ENCODE measurements at places on chromosomes 5 and 9.

GRCh38 chr9:131841765-131842318 is 102.0 kb upstream of the RAPGEF1 start:
- no peak overlapping the region for H3K27ac ChIP-seq
- DNase-seq, result no peak
- H3K4me1 ChIP-seq, result peaks cover 57% of the 10 kb centered on the region
- no peak overlapping the region for H3K4me3 ChIP-seq

DNA sequence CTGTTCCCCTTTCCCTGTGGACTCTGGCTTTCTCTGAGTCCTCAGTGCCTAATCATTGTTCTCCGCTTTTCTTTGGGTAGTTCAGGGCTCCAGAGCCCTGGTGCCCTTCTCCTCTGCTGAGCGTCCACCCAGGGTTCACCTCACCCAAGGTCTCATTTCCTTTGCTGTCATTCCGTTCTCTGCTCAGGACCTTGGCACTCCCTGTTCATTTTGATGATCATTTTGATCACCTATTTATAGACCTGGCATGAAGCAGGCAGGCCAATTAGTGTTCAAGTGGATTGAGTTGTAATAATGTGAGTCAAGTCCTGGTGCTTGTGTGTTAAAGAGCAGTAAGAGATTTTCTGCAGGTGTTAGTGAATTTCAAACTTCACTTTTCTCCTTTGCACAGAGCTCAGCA is 3.6 kb downstream of the TRIO start:
- peak overlapping the region; percentile 59 for H3K27ac ChIP-seq
- DNase-seq, result no peak
- H3K4me3 ChIP-seq, result peak overlapping the region; percentile 92
- H3K36me3 ChIP-seq, result no peaks in the 10 kb centered on the region
- peaks cover 9% of the 10 kb centered on the region for H3K4me1 ChIP-seq
- no peaks in the 10 kb centered on the region for H3K27me3 ChIP-seq

GRCh38 chr5:135930949-135931295 is 23.9 kb downstream of the LECT2 start:
- no peak overlapping the region for H3K27ac ChIP-seq
- no peaks in the 10 kb centered on the region for H3K4me1 ChIP-seq
- peak overlapping the region; percentile 80 for H3K4me3 ChIP-seq
- peak; percentile 22 for DNase-seq
- peaks cover 90% of the 10 kb centered on the region for H3K27me3 ChIP-seq

- no peak for DNase-seq
- H3K36me3 ChIP-seq, result no peaks in the 10 kb centered on the region
- peak overlapping the region; percentile 90 for H3K4me3 ChIP-seq
- H3K4me1 ChIP-seq, result peaks cover 30% of the 10 kb centered on the region
- H3K27me3 ChIP-seq, result peaks cover 25% of the 10 kb centered on the region
- H3K27ac ChIP-seq, result peak overlapping the region; percentile 92
These were observed 826 bp downstream of the GPRIN1 start for GRCh38 chr5:176608937-176609723.

GRCh38 chr5:158739951-158740757 is 359.6 kb downstream of the EBF1 start:
- DNase-seq, result no peak
- no peaks in the 10 kb centered on the region for H3K36me3 ChIP-seq
- H3K4me1 ChIP-seq, result peaks cover 34% of the 10 kb centered on the region
- H3K4me3 ChIP-seq, result no peak overlapping the region
- H3K27me3 ChIP-seq, result peaks cover 34% of the 10 kb centered on the region
- H3K27ac ChIP-seq, result no peak overlapping the region

- H3K4me1 ChIP-seq, result peaks cover 4% of the 10 kb centered on the region
- H3K4me3 ChIP-seq, result no peak overlapping the region
- H3K27me3 ChIP-seq, result no peaks in the 10 kb centered on the region
- H3K36me3 ChIP-seq, result no peaks in the 10 kb centered on the region
- DNase-seq, result no peak
- no peak overlapping the region for H3K27ac ChIP-seq
These were observed 100.0 kb downstream of the ACTBL2 start for GRCh38 chr5:57382655-57383054.

DNA sequence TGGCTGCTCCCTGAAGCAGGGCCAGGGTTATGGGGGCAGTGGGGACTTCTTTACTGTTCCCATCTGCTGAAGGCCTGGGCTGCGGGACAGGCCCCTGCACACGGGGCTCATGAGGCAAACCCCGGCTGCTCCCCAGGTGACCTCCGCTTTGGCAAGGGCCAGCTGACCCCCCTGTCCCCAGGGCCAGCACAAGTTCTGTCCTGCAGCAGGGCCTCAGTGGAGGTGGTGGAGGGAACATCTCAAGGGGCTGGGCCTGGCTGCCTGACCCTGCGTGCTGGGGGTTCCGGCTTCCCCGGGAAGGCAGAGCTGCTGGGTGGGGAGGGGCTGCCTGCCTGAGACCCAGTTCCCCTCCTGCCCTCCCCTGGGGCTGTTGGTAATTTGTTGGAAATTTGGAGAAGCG is 67.4 kb upstream of the RNU6ATAC start:
- no peak overlapping the region for H3K4me3 ChIP-seq
- peaks cover 61% of the 10 kb centered on the region for H3K4me1 ChIP-seq
- peaks cover 5% of the 10 kb centered on the region for H3K27me3 ChIP-seq

- no peak overlapping the region for H3K4me3 ChIP-seq
- H3K27me3 ChIP-seq, result peaks cover 3% of the 10 kb centered on the region
- DNase-seq, result no peak
- no peaks in the 10 kb centered on the region for H3K4me1 ChIP-seq
- H3K36me3 ChIP-seq, result no peaks in the 10 kb centered on the region
- no peak overlapping the region for H3K27ac ChIP-seq
These were observed 193.1 kb upstream of the PTGER4 start for GRCh38 chr5:40486437-40487275.

DNA sequence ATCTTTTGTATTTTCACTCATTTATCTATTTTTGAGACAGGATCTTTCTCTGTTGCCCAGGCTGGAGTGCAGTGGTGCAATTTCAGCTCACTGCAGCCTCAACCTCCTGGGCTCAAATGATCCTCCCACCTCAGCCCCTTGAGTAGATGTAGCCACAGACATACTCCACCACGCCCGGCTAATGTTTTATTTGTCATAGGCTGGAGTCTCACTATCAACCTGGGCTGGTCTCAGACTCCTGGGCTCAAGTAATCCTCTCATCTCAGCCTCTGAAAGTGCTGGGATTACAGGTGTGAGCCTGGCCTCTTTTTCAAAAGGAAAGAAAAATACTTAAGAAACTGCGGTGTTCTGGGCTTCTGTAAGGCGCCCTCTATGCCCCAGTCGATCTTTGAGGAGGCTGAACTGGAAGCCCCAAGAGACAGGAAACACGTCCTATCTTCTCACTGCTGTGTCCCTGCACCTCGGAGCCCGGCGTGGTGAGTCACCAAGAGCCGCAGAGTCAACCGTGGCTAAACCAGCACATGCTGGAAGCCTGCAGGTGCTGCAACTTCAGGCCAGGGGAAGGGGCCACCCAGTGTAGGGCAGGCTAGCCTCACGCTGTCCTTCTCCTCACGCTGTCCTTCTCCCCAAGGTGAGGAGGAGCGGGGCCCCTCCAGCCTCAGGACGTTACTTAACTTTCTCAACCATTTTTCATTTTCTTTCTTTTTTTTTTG is 15.2 kb upstream of the LHX3 start:
- no peak overlapping the region for H3K27ac ChIP-seq
- no peak overlapping the region for H3K4me3 ChIP-seq
- no peak for DNase-seq
- H3K4me1 ChIP-seq, result peaks cover 32% of the 10 kb centered on the region
- H3K27me3 ChIP-seq, result peaks cover 2% of the 10 kb centered on the region

DNA sequence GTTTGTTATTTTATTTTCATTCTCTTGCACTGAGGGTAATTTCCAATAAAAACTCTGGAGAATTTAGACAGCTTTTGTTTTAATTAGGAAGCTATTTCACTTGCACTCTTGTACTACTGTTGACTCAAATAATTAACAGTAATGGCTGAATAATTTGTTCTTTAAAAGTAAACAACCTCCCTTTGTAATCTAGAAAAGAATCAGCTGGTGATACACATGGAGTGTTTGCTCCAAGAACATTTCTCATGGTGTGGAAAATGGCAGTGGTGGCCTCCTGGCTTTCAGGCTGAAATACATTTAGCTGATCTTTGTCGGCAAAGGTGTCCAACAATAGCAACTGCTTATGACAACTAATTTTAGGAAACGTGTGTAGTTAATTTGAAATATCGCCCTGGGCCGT is 129.4 kb downstream of the C9orf152 start:
- peaks cover 19% of the 10 kb centered on the region for H3K4me1 ChIP-seq
- no peaks in the 10 kb centered on the region for H3K27me3 ChIP-seq
- no peak overlapping the region for H3K27ac ChIP-seq
- no peak overlapping the region for H3K4me3 ChIP-seq

GRCh38 chr5:14188778-14189177 is 45.6 kb downstream of the TRIO start:
- no peak for DNase-seq
- H3K36me3 ChIP-seq, result no peaks in the 10 kb centered on the region
- H3K27me3 ChIP-seq, result no peaks in the 10 kb centered on the region
- H3K4me3 ChIP-seq, result no peak overlapping the region
- no peak overlapping the region for H3K27ac ChIP-seq

GRCh38 chr9:106104887-106105286 is 410.5 kb downstream of the TMEM38B start:
- peaks cover 4% of the 10 kb centered on the region for H3K27me3 ChIP-seq
- no peaks in the 10 kb centered on the region for H3K36me3 ChIP-seq
- no peak overlapping the region for H3K27ac ChIP-seq
- H3K4me3 ChIP-seq, result no peak overlapping the region

GRCh38 chr5:83554133-83554532 is 82.6 kb downstream of the VCAN start:
- H3K27ac ChIP-seq, result no peak overlapping the region
- no peak for DNase-seq
- no peak overlapping the region for H3K4me3 ChIP-seq
- H3K36me3 ChIP-seq, result peaks cover 64% of the 10 kb centered on the region
- H3K27me3 ChIP-seq, result no peaks in the 10 kb centered on the region
- peaks cover 15% of the 10 kb centered on the region for H3K4me1 ChIP-seq

- peaks cover 12% of the 10 kb centered on the region for H3K4me1 ChIP-seq
- H3K27ac ChIP-seq, result no peak overlapping the region
- no peak overlapping the region for H3K4me3 ChIP-seq
- H3K27me3 ChIP-seq, result peaks cover 3% of the 10 kb centered on the region
- no peaks in the 10 kb centered on the region for H3K36me3 ChIP-seq
These were observed 31.8 kb downstream of the SEC61B start for GRCh38 chr9:99253772-99254431.

- H3K36me3 ChIP-seq, result no peaks in the 10 kb centered on the region
- no peak overlapping the region for H3K4me3 ChIP-seq
- no peak for DNase-seq
- peaks cover 9% of the 10 kb centered on the region for H3K27me3 ChIP-seq
- no peak overlapping the region for H3K27ac ChIP-seq
These were observed 220.4 kb upstream of the IRX4 start for GRCh38 chr5:2102819-2103776.

DNA sequence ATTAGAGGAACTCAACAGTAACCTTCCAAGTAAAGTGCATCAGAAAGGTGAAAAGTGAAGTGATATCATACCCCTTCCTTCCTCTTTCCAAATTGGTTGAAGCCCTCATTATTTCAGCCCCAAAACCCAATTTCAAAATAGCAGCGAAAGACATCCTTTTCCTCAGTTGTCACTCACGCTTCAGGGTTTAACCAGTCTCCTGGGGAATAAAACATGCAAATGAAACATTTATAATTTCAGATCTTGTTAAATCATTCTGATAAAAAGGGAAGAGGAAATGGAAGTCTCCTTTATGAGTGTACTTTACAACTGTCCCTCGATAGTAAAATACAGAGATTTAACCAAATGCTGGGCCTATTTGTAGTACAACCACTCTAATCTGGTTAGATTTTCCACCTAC is 22.5 kb downstream of the TRPM6 start:
- H3K4me1 ChIP-seq, result peaks cover 8% of the 10 kb centered on the region
- no peak overlapping the region for H3K27ac ChIP-seq
- H3K27me3 ChIP-seq, result peaks cover 4% of the 10 kb centered on the region
- DNase-seq, result no peak
- no peak overlapping the region for H3K4me3 ChIP-seq
- no peaks in the 10 kb centered on the region for H3K36me3 ChIP-seq
